ENCODE measurements at places on chromosomes 7 and 10. TPM values are rescaled to one million over a fixed set of nuclear protein-coding genes. Genes with fewer than 3 reads are reported as not detected.

The MGMT gene
- 18.7 TPM for total RNA-seq

The FAM237B gene
- total RNA-seq: not detected

The SUN3 gene
- 0.32 TPM for total RNA-seq

The GPR37 gene
- total RNA-seq: 0.62 TPM

The FRMD4A gene
- 23.0 TPM for total RNA-seq

The FLNC gene
- total RNA-seq: 703 TPM

The GTF2IRD1 gene
- 29.2 TPM for total RNA-seq

- DNase-seq: peak; percentile 79
Measured at GRCh38 chr7:33868166-33868565, 37.2 kb upstream of the BMPER start.

- DNase-seq: no peak
Measured at GRCh38 chr10:127034034-127034633, 128.9 kb downstream of the DOCK1 start.

DNA sequence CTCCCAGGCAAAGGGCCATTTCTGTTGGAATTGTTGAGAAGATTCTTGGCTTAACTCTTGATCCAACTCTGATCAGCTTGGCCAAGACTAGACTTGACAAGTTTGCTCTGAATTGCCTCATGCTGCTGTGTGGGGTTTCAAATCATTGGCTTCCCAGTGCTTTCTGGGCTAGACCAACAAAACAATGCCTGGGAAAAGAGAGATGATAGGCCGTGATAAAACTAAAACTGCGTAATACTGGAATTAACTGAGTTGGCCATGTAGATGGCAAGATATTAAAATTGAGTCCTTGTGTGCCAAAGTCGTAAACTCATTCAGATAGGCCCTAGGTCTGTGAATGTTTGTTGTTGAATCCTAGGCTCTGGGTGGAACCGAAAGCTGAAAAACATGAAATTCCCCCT is 222.6 kb downstream of the MGMT start:
- DNase-seq: no peak

DNA sequence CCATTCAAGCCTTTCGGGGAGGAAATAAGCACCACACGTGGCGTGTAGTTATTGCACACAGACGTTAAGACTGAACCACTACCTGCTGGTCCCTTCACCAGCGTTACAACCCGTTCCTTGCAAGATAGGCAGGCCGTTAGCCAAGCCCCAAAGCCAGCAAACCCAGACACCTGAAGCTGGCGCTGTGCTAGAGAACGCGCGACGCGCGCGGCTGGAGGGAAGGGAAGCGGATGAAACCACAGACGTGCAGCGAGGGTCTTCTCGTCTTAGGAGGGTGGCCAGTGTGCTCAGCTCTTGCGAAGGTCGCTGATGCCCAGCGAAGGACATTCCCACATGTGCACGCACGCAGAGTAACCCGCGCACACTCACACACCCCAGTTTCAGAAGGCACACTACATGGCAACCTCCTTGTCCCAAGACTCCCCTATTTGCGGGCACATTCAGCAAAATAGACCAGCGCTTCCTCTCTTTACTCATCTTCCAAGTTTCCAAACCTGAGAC is 980 bp downstream of the TMEM26 start:
- no peak for DNase-seq

- no peak for DNase-seq
Measured at GRCh38 chr10:93493162-93493561, 3.2 kb upstream of the CEP55 start.

- peak; percentile 85 for DNase-seq
Measured at GRCh38 chr10:110681023-110681681, 37.0 kb downstream of the RBM20 start.

DNA sequence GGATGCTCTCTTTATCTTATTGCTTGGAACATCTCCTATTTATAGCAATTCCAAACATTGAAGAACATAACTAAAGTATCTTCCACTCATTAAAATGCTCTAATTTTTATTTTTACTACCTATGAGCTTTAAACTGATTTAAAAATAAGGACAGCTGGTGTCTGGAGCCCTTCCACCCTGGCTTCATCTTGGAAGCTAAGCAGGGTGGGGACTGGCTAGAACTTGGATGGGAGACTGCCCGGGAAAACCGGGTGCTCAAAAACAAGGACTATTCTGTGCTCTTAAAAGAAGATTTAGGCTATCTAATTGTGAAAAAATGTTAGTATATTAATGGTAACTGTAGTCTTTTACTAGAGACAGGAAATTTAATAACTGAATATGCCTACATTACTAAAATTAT is 69.2 kb downstream of the ARMC3 start:
- peak; percentile 30 for DNase-seq

GRCh38 chr7:113267885-113268284 is 149.5 kb upstream of the SMIM30 start:
- no peak for DNase-seq

- no peak for DNase-seq
Measured at GRCh38 chr10:128804411-128804810, 662.6 kb upstream of the MGMT start.

DNA sequence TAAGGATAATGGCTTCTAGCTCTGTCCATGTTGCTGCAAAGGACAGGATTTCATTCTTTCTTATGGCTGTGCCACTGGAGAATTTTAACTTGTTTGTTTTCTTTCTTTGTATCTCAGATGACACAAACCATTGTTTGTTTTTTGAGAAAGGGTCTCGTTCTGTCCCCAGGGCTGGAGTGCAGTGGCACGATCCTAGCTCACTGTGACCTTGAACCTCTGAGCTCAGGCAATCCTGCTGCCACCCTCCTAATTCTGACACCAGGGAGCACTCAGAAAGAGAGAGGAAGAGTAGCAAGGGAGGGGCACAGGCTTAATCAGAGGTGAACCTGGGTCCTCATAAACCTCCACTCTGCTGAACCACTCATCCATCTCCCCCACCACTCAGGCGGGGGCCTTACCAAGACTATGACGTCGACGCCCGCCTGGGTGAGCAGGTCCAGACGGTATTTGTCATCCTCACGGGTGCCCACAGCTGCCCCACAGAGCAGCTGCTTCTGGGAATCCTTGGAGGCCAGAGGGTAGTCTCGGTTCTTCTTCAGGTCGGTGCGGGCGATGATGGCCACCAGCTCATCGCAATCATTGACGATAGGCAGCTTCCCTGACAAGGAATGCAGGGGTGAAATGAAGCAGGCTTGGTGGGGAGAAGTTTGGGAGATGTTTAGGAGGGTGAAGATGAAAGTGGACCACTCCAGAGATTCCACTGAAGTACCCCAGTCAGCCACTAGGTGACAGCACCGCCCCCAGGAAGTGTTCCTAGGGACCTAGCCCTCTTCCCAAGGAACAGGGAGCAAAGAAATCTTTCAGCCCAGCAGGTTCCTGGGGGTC is 11.6 kb downstream of the IMPDH1 start:
- peak; percentile 75 for DNase-seq

- no peak for DNase-seq
Measured at GRCh38 chr7:152556013-152556755, 119.8 kb downstream of the XRCC2 start.

- no peak for DNase-seq
Measured at GRCh38 chr7:159139202-159139601, 5.5 kb downstream of the VIPR2 start.

DNA sequence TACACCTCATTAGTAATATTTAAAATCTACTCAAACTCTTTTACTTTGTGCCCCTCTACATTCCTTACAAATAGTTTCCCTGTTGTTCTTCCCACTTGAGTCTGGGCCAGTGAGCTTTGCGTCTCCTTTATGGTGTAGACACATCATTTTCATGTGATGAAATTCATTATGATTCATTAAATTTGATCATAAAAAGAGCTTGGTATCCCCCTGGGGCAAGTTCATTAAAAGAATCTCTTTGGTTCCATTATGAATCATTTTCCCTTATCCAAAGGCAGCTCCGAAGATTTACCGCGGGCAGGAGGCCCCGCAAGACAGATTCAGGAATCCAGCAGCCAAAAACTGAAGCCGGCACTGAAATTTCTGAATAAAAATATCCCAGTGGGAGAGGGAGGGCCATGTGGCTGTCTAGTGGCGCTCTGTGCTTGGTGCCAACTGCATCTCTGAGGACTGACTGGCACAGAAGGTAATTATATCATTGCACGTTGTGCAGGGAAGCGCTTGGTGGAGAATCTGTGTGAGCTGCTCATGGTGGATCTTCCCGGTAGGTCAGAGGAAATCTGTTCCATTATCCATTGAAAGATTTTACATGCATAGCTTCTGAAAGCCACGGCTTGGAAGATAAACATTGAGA is 151.4 kb upstream of the PITRM1 start:
- DNase-seq: peak; percentile 44

GRCh38 chr10:133086247-133086646 is 1.5 kb upstream of the ADGRA1 start:
- no peak for DNase-seq
